Left hindlimb (tissue), 1 donor: ENCODE measurements at places on chromosomes 7 and 10.

GRCh38 chr10:77501846-77502261 lies 135.8 kb downstream of the KCNMA1 start:
- DNase-seq: no peak

- no peak for DNase-seq
Measured at GRCh38 chr7:18180685-18181084, 153.0 kb upstream of the PRPS1L1 start.

GRCh38 chr10:21720090-21720489 lies 186.1 kb downstream of the MLLT10 start:
- no peak for DNase-seq

DNA sequence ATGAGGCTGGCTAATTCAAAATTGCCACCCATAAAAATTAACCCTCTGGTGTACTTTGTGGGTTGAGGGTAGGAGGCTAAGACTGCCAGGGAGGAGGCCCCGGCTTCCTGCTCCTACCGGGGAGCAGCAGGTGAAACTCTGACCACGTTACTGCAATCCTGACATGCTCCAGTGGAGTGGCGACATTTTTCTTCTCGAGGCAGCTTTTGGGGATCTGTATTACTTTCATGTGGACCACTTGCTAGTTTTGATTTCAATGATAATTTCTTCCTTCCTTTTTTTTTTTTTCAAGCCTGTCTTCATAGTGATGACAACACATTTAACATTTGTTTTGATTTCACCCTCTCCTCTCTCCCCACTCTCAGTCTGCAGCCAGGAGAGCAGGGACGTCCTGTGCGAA lies 14.6 kb downstream of the GATA3 start:
- DNase-seq: no peak

DNA sequence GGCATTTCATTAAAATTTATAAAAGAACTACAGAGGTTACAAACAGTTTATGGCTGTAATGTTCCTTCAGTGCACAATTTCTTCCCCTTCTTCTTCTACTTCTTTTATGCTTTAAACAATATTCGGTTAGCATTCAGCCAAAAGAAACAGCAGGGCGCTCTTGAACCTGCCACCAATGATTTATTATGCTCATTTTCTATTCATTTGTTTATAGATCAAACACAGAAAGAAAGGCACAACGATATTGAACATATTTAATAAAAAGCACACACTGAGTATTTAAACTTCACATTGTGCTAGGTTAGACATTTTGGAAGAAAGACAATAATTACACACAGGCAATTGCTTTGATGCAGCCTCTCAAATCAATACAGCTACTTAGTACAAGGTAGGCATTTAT lies 1025.8 kb upstream of the LRRN3 start:
- no peak for DNase-seq

DNA sequence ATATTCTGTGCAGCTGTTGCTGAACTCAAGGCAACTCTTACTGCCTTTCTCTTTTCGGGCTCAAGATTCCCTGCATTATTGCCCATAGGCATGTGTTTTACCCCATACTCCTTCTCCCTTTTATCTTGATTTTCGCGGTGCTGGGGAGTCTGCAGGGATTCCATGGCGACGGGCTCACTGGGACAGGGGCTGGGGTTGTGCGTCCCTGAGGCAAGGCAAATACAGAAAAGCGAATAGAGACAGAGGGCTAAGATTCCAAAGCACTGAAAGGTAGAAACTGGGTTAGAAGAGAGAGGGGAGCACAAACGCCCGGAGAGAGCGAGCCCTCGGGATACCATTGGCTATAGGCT lies 519 bp upstream of the RPP38 start:
- no peak for DNase-seq

DNA sequence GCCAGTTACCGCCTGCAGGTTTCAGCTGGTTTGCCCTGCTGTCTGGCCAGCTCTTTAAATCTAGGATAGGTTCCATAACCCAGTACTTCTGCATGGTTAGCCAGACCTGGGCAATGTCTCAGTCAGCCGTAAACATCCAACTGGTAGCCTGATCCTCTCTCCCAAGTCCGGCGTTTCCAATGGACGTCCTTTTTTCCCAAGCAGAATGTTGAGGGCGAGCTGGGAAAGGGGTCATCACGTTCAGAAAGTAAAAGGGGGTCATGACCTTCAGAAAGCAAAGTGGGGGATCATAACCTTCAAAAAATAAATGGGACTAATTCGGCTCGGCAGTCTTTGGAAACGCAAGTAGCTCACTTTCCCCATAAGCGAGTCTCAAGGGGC lies 430 bp downstream of the PON3 start:
- DNase-seq: no peak

DNA sequence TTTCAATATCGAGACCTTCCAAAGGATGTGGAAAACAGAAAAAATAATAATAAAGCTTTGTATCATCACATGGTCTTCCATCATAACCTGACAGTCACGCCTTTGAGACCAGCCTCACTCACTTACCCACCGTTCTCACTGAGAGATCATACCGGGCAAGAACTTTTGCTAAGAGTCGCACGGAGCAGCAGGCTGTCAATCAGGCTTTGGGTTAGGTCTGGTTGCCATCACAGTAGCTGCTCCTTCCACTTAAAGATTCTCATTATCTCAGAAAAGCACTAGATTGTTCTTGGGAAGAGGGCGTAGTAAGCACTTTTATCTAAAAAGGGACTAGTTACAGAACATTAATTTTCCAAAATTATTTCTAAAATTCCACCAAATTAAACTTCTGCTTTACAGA lies 2.0 kb downstream of the RELN start:
- no peak for DNase-seq

DNA sequence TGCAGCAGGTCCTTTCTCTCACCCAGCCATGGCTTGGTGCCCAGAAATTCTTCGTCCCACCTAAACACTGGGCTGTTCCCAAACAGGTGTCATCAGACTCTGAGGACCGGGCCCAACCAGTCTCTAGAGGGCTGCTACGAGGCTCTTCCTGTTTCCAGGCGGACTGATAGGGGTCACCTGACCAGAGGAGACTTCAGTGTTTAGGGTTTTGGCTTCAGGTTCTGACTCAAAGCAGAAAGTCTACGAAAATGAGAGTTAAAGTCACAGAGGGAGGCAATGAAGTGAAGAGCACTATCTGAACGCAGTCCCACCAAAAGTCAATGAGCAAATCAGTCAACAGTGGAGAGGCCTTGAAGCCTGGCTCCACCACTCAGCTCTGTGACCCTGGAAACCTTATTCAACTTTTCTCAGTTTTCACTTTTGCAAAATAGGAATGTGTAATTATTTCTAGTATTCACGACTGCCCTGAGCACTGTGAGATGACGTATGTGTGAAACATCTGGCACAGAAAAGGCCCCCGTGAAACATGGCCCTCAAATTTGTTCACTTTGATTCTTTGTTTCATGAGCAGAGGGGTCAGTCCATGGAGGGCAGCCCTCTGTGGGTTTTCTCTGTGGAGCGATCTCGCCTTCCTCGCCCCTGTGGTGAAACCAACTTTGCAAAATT lies 189.9 kb upstream of the PDE1C start:
- DNase-seq: no peak

- no peak for DNase-seq
Measured at GRCh38 chr10:46090258-46090812, 44.3 kb upstream of the MSMB start.

DNA sequence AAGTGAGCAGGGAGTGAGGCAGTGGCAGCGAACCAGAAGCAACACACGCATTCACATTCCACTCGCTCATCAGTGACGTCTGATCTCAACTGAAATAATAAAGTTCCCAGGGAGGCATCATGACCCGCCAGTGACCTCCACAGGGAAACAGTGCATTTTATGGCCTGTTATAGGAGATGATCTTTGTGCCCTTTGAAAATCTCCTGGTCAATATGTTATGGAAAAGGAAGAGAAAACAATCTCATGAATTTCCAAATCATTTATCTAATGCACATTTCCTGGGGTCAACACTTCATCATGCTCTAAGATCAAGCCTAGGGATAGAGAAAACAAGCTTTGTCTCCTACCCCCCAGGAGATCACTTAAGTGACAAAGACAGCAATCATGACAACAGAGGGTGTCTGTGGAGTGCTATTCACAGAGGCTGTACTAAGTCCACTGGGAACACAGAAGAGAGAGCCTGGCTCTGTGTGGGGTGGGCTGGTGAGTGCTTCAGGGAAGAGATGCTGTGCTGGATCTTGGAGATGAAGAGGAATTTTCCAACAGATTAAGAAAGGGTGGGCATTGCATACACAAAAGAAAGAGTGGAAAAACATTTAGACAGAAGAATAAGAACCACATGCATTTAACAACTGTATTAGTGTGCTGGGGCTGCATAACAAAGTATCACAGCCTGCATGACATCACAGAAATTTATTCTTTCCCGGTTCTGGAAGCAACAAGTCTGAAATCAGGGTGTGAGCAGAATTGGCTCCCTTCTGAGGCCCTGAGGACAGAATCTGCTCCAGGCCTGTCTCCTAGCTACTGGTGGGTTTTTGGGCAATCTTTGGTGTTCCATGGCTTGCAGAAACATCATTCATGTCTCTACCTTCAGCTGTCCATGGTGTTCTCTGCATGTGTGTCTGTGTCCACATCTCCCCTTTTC lies 613.9 kb upstream of the IGFBP3 start:
- DNase-seq: no peak
